ENCODE measurements at places on chromosomes 1 and 21.

DNA sequence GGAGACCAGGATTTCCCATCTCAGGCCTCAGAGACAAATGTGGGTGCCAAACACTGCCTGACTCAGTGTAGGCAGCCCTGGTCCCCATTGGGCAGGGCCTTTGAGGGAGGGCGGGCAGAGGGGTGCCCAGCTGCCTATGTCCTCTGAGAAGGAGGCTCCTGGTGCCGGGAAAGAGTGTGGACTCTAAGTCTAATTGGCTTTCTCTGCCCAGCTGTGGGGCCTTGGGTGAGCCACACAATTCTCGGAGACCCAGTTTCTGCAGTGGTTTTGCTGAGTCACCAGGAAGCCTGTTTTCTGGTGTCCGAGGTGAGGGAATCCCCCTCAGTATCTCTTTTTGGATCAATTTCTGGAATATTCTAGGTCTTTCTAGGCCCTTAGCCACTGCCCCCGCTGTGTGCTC, 35.3 kb upstream of the ACTL8 start:
- DNase-seq, result no peak

DNA sequence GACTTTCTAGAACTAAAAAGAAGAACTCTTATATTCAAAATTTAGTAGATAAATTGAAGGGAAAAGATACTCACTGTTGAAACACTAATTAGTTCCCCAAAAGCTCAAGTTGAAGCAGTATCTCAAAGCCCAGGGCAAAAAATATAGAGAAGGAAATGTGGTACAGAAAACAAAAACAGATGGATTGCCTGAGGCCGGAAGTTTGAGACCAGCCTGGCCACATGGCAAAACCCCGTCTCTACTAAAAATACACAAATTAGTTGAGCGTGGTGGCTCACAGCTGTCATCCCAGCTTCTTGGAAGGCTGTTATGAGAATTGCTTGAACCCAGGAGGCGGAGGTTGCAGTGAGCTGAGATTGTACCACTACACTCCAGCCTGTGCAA, 36.0 kb downstream of the FAM177B start:
- no peak for DNase-seq

DNA sequence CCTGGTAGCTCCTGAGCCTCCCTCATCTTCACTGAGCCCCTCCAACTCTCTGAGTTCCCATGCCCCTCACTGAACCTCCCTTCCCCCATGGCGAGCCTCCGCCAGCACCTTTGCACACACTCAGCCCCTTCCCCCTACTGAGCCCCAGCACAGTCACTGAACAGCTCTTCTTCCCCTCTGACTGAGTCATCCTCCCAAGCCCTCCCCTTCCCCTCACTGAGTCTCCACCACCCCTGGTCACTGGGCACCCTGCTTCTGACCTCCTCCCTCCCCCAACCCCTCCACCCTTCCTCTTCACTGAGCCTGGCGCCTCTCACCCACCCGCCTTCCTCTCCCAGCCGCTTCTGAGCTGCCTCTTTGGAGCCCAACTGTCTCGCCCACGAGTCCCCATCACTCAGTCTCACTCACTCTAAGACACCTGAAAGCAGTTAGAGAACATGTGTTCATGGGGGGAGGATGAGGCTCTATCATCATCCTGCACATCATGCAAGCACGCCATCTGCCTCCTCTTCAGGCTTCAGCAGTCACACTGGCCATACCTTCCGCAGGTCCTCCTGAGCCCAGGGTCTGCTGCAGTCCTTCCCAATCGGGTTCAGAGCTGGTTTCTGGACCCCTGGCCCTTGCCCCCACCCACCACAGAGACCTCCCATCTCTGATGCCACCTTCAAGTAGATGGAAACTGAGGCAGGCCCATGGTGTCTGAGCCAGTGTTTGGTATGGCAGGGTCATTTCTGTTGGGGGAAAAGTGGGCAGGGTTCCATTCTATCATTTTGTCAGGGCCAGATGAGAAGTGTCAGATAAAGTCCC, 2.0 kb upstream of the TRNP1 start:
- DNase-seq, result no peak

- DNase-seq, result no peak
Measured at GRCh38 chr1:244789731-244790130, 45.7 kb upstream of the COX20 start.

GRCh38 chr1:92425617-92426016, 61.1 kb downstream of the GFI1 start:
- DNase-seq, result no peak

- no peak for DNase-seq
Measured at GRCh38 chr21:24939291-24939690, 668.0 kb downstream of the MRPL39 start.

- DNase-seq, result no peak
Measured at GRCh38 chr1:198649968-198650338, 11.1 kb downstream of the PTPRC start.

GRCh38 chr1:2177541-2177940, 17.0 kb downstream of the FAAP20 start:
- DNase-seq, result no peak

- no peak for DNase-seq
Measured at GRCh38 chr21:24112020-24112419, 1495.3 kb downstream of the MRPL39 start.

- no peak for DNase-seq
Measured at GRCh38 chr1:20604678-20605077, 15.8 kb downstream of the CDA start.
